ENCODE measurements at places on chromosomes 6 and 20.

- peak; percentile 10 for DNase-seq
Measured at GRCh38 chr20:19830211-19830785, 72.2 kb downstream of the RIN2 start.

DNA sequence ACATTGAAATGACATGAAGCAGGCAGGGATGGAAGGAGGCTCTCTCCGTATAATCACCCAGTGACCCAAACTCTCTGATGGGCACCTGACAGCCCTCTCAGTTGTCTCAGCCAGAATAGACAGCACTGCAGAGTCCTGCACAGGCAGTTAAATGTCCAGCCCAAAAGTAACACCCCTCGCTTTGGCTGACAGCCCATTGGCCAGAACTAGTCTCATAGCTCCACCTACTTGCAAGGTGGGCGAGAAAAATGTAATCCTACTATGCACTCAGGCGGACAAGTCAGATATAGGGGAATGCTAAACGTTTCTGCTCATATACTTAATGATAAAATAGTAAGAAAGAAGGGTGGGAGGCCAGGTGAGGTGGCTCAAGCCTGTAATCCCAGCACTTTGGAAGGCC lies 393.5 kb upstream of the JARID2 start:
- DNase-seq = no peak

GRCh38 chr20:34124469-34125249 lies 12.6 kb upstream of the EIF2S2 start:
- no peak for DNase-seq

GRCh38 chr20:63455568-63455859 lies 16.9 kb downstream of the KCNQ2 start:
- no peak for DNase-seq

DNA sequence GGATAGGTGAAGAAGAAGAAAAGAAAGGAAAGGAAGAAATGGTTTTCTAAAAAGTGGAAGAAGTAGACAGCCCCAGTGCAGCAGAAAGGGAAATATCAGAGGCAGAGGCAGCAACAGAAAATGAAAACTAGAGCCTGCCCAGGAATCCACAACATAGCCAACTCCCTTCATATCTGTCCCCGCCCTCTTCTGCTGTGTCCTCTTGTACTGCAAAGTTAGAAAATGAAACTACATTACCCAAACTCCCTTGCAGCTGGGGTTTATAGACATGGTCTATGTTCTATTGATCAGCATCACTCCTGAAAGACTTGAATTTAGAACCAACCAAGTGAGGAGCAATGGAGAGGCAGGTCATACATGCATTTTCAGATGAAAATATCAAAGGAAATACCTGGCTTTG lies 200.5 kb upstream of the PHACTR1 start:
- DNase-seq = peak; percentile 24

DNA sequence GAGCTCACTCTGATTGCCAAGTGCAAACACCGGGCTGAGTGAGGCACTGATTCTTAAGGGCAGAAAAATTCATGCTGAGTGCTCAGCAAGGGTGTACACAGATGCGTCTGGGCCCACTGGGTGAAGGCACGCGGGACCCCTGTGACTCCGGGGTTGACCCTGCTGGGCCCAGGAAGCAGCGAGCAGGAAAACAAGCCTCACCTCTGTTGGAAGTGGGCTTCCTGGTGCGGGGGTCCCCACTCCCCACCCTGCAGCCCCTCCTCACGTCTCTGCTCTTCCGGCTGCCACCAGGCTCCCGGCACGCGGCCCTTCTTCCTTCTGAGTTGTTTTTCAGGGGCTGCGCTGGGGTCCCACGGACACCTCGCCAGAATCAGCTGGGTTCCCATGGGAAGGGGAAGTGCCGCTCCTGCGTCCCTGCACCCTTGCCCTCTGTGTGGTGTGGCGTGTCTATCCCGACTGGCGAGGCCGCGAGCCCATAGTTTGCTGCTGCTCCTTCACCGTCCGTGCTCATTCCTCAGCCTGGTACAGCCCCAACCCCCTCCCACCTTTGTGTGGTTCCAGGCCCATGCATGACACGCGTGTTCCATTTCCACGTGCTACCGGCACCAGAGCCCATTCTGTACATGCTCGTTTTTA lies 80.6 kb upstream of the BHLHE23 start:
- DNase-seq = no peak

DNA sequence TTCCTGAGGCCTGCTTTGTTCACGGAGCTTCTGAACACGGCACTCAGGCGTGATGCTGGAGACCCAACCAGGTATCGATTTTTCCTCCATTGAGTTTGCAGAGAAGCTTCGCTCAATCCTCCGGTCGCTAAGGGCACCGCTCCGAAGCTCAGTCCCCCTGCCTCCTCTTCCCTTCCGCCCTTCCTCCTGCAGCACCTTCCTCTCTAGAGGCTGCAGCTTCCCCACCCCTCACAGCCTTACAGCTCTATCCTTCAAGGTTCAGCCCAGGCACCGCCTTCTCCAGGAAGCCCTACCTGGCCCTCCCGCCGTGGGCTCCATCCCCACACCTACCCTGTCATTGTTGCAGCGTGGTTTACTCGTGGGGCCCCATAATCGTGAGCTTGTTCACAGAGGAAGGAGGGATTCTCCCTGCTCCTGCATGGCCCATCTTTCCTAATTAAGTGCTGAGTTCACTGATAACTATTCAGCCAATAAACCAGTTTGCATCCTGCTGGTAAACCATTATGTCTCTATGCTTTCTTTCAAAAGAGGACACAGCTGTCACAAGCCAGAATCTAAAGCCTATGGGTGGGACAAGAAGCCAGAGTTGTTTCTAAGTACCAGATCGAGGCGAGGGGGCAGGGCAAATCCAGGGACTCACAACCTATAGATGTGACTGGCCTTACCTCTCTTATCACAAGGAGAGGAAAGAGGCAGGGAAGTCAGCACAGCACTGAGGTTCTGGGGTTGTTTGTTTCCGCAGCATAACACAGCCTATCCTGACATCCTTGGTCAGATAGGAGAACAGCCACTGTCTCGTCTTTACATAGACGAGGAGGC lies 152.0 kb downstream of the GRM4 start:
- DNase-seq = no peak

DNA sequence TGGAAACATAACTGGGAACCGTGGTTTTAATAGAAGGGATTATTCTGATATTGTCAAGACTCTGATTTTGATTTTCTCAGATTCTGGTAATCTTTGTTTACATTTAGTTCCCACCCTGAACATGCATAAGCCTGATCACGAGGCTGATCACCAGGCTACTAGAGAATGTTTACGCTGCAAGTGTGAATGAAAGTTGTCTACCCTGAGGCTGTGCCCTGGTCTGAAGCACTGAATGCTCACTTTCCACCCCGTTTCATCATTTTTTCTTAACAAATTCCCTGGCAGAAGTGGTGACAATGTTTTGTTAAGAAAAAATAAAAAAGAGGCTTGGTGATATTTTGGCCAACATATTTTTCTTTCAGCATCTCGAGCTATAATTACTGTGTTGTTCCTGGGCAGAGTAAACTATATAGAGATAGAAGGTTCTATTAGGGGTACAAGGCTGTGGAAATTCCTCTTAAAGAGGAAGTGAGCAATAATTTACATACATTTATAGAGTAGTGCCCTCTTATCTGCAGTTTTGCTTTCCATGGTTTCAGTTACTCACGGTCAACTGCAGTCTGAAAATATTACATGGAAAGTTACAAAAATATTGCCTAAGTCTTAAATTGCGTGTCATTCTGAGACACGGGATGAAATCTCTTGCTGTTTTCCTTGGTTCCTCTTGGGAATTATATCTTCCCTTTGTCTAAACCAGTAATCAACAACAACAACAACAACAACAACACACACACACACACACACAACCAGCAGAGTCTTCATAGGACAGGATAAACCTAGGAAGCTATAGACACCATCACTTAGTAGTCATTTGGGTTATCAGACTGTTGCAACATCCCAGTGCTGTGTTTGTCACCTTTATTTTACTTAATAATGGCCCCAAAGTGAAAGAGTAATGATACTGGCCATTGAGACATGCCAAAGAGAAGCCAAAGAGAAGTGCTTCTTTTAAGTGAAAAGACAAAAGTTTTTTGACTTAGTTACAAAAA lies 566.6 kb upstream of the CITED2 start:
- DNase-seq = peak; percentile 53

DNA sequence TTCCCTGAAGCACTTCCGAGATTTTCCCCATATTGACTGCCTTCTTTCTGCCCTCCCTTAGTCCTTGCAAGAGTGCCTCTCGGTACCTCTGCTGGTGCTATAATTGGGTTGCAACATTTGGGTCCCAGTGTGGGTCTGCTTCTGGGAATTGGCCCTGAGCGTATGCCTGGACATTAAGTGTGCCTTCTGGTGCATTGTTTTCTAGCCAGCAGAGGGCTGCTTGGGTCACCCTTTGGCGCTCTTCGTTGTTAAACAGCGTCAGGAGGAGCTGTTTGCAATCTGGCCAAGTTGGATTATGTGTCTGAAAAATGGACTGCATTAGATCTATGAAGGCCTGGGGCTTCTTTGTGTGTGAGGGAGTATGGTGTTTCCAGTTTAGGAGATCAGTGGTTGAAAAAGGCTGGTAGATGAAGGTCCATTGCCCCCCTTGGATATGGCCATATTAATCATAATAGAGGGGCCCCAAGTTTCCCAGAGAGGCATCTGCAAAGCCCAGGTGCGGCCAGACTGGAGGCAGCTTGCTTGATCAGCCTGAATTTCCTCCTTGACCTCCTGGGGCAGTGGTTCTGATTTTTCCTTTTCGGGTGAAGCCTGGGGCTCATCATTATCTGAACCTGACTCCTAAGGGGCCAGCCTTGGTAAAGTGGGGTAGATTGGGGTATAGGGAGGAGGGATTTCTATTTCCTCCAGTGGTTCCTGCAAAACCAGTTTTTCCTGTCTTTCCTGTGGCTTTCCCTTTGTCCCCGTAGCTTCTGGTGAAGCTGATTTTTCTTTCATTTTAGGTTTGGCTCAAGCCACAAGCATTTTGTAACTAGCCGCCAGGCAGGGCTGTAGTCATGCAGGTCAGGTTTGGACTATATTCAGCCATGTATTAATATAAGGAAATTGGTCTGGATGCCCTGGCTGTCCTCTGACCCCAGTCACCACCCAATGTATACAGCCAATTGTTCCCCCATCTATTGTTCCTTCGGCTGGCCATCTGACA lies 85.4 kb upstream of the GPR6 start:
- no peak for DNase-seq

DNA sequence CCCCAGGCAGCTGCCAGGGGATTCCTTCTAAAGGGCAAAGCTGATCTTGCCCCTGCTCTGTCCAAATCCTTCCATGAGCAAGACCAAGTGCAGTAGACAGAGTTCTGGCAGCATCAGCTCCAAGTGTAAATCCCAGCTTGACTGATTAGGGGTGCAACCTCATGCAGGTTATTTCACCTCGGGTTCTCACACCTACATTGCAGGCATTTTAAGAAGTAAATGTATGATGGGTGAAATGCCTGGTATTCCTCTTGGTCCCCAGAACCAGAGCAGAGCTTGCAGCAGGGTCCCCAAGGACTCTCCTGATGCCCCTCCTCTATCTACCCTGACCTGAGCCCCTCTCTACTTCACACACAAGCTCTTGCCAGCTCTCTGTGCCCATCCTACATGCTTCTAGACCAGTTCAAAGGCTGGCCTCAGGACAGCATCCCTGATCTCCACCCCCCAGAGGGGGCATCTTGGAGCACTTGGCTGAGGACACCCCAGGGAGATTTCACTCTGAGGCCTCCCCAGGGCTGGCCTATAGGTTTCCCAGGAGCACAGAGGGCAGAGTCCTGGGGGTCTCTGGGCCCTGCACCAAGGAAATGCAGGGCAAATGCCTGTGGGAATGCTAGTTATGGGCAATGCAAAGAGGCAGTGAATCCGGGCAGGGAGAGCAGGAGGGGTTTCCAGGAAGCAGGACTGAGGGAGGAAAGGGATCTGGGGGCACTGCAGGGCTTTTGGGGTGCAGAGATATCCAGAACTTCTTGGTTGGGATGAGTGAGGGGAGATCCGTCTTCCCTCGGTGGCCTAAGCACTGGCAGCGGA lies 1.0 kb downstream of the LZTS3 start:
- DNase-seq = no peak

- DNase-seq = peak; percentile 59
Measured at GRCh38 chr6:13445005-13445743, 42.2 kb downstream of the GFOD1 start.

DNA sequence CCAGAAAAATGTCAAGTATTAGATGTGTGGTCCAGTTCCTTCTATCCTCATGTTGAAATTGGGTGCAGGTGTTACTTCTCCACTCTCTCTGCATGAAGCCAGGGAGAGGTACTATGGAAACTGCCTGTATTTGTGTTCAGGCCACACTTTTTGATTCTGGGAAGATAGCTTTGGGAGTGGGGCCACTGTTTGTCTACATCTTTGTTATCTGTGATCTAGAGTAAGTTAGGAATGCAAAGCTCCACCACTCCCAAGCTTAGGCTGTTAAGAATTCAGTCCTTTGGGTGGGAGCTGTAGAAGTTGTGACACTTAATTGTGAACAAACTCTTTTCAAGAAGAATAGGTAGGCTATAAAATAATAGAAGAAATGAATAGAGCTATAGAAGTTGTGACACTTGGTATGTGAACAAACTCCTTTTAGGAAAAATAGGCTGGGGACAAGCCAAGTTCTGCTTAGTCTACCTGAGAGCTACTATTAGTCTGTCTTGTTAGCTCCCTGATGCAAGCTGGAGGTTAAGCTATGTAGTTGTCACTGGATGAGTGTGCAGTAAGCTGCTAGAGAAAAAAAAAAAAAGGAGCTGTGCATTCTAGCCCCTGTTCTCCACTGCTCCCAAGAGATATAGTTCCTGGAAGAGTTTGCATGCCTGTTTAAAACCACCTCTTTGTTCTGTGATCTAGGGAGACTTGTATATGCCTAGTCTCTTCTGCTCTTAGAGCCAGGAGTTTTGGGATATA lies 7.1 kb upstream of the GFRAL start:
- no peak for DNase-seq

GRCh38 chr6:163341224-163342061 lies 73.1 kb upstream of the QKI start:
- DNase-seq = no peak

GRCh38 chr6:168071620-168072019 lies 7.4 kb downstream of the FRMD1 start:
- no peak for DNase-seq

Measured in NCI-H226 (cell line).